ENCODE measurements at places on chromosomes 6 and 20.

- DNase-seq: no peak
Measured at GRCh38 chr6:106770663-106771062, 141.3 kb downstream of the QRSL1 start.

GRCh38 chr20:63563225-63563935 is 9.4 kb downstream of the FNDC11 start:
- no peak for DNase-seq

GRCh38 chr6:19830171-19830570 is 7.0 kb upstream of the ID4 start:
- DNase-seq: no peak

DNA sequence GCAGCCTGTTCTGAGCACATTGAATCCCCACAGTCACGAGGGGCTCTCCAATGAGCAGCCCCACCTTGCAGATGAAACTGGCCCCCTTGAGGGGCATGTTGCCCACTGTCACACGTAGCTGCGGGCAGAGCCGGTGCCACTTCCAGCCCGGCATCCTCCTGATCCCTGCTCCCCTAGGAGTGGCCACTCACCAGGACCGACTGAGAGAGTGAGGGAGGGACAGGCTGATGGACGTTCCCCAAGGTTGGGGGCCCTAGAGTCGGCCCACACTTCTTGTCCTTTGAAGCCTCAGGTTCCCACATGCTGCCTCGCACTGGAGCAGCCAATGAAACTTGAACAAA is 10.5 kb downstream of the ENTPD6 start:
- DNase-seq: no peak

GRCh38 chr6:155084431-155085123 is 89.5 kb downstream of the TIAM2 start:
- DNase-seq: no peak

All from NCI-H748 treated with DMSO at 0.1 percent for 48 hours (cell line).